Cortex of kidney (tissue), 1 donor: ENCODE measurements at places on chromosomes 4 and X.

DNA sequence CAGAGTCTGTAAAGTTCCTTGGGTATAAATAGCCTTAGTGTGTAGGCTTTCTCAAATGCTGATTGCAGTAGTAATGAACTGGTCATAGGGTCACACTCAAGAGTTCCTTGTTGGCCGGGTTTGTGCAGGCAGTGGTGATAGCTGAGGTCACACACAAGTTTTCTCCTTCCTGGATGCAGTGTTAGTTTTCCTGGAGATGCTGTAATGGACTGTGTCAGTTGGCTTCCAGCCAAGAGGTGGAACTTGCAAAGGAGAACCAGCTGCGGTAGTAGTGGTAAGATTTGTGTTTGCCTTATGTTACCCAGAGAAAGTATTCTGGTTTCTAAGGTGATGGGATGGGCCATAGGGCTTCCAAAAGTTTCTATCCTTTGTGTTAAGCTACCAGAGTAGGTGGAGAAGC is 409.8 kb upstream of the FRG1 start:
- DNase-seq, result no peak

DNA sequence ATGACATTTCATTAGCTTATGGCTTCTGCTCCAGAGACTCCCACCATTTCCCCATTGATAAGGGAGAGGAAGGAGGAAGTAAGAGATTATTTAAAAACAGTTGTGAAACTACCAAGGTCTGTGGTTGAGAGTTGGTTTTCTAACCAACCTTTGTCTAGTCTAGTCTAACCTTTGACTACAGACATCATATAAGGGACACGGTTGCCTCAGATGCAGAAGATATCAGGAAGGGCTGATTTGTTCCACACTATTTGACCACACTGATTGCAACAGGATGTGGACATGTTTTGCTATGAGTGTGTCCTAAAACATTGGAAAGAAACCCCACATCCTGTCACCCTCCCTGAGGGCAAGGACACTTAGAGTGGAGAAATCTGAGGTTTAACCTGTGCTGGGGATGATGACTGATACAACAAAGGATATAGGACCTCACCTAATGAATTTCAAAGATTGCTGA is 53.0 kb downstream of the COQ2 start:
- DNase-seq, result no peak

GRCh38 chrX:20265726-20266681 is 705 bp downstream of the RPS6KA3 start:
- DNase-seq, result no peak

DNA sequence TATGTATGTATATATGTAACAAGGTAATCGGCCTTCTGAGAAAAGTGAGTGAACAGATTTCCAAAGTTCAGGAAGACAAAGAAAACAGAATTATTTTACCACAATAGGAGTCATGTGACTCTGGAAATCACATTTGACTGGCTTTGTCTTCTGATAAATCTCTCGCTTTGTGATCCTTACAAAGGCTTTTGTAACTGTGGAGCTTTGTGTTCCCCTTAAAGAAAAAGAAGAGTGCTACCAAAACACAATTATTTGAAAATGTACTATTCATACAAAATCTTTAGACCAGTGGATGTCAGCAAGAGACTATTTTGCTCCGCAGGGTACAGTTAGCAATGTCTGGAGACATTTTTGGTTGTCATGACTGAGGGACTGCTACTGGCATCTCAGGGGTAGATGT is 238.8 kb downstream of the LDB2 start:
- no peak for DNase-seq

- no peak for DNase-seq
Observed at GRCh38 chr4:866068-866760, 40.3 kb upstream of the CPLX1 start.
